ENCODE measurements at places on chromosomes 13 and 19.
A peak's percentile ranks its signal among the peaks of the same experiment; 100 is the strongest.

GRCh38 chr19:4393947-4394590 lies 6.3 kb downstream of the SH3GL1 start:
- H3K36me3 ChIP-seq: peaks cover 46% of the 10 kb centered on the region
- DNase-seq: no peak
- no peaks in the 10 kb centered on the region for H3K27me3 ChIP-seq
- H3K4me3 ChIP-seq: no peak overlapping the region
- H3K4me1 ChIP-seq: peaks cover 50% of the 10 kb centered on the region

- peaks cover 7% of the 10 kb centered on the region for H3K36me3 ChIP-seq
- peak; percentile 61 for DNase-seq
- H3K4me1 ChIP-seq: peaks cover 26% of the 10 kb centered on the region
- H3K27ac ChIP-seq: peak overlapping the region; percentile 87
Observed at GRCh38 chr19:48635263-48635965, 1.8 kb downstream of the DBP start.

- peak; percentile 53 for DNase-seq
- peaks cover 6% of the 10 kb centered on the region for H3K36me3 ChIP-seq
- no peak overlapping the region for H3K4me3 ChIP-seq
- H3K27ac ChIP-seq: no peak overlapping the region
Observed at GRCh38 chr13:52862358-52863206, 14.1 kb upstream of the PCDH8 start.

GRCh38 chr13:70835371-70835770 lies 727.1 kb upstream of the KLHL1 start:
- H3K27me3 ChIP-seq: peaks cover 44% of the 10 kb centered on the region
- DNase-seq: no peak
- H3K27ac ChIP-seq: no peak overlapping the region
